HFFc6 (cell line): ENCODE measurements at places on chromosomes 2 and 18. TPM values are rescaled to one million over a fixed set of nuclear protein-coding genes. Genes with fewer than 3 reads are reported as not detected.

- DNase-seq: no peak
These were observed 24.4 kb upstream of the TRPM8 start for GRCh38 chr2:233892793-233893192.

DNA sequence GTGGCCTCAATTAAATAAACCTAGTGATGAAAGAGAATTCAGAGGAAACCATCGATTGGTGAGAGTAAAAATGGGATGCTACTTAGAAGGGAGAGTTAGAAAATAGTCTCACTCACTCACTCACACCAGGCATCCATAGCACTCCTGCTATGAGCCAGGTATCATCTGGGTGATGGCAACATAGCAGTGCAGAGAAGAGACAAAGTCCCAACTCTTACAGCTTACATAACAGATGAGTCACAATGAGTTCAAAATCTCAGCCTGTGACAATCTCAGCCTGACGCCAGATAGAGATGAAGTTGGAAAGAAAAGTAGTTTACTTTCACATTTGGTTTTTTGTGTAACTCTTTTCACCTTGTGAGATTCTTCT, 55.4 kb upstream of the THOC1 start:
- peak; percentile 15 for DNase-seq

DNA sequence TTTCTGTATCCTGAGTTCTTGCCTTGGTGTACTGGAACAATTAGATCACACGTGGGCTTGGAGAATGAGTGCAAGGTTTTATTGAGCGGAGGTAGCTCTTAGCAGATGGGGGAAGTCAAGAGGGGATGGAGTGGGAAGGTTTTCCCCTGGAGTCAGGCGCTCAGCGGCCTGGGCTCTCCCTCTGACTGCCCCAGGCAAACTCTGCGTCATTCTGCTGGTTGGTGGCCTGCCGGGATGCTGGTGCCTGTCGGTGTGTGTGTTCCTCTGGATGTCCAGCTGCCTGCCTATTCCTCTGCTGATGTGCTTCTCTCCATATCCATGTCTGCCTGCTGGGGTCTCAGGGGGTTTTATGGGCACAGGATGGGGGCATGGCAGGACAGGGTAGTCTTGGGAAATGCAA, 111.0 kb downstream of the TRIB2 start:
- no peak for DNase-seq

- DNase-seq: no peak
These were observed 85.5 kb downstream of the MALT1 start for GRCh38 chr18:58756596-58757240.

GRCh38 chr2:63059793-63060471, 9.3 kb downstream of the OTX1 start:
- DNase-seq: no peak

DNA sequence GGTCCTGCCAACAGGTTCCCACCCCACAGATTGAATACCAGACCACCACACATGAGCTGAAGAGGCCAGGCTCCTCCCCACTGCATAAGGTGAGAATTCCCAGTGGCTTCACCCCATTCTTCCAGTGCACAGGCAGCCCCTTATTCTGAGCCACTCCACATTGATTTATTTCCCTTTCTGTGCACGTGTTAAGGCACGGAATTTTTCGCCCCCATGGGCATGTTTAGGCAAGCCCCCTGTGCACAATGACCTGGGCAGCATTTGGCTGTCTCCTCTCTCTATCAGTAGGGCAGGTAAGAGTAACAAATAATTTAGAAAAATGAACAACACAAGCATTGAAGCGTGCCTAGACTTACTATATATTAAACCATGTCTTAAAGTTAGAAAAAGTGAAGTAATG, 15.2 kb upstream of the CHAC2 start:
- DNase-seq: no peak

Gene CFAP65
- total RNA-seq: not detected in 3 replicates

Gene COL4A4
- 0.07 TPM in 1 of 3 replicates, not detected in the others for total RNA-seq
